ENCODE measurements at places on chromosomes 7 and 10.

- DNase-seq = no peak
These were observed 188.6 kb upstream of the LYZL2 start for GRCh38 chr10:30818010-30818660.

DNA sequence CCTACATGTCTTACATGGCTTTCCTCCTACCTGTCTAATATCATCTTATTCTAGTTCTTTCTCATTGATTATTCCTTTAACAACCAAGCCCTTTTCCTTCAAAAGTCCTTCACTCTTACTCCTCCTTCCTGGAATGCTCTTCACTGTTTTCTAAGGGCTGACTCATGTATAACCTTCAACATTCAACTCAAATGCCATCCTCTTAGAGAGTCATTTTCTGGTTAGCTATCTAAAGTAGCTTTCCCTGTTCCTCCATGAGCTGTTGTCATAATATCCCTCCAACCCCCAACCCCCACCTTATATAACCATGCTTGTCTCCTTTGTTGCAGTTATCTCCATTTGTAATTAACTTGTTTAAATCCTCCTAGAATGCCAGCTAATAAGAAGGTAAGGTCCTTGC is 286.8 kb downstream of the ADK start:
- no peak for DNase-seq

- DNase-seq = no peak
These were observed 9.4 kb upstream of the PFKP start for GRCh38 chr10:3057946-3058345.

- no peak for DNase-seq
These were observed 133.9 kb upstream of the NUPR2 start for GRCh38 chr7:56250135-56250534.

GRCh38 chr7:156985101-156985992 is 25.1 kb downstream of the MNX1 start:
- DNase-seq = no peak

- no peak for DNase-seq
These were observed 11.8 kb downstream of the HTRA1 start for GRCh38 chr10:122473116-122473515.

GRCh38 chr7:14381936-14382335 is 392.5 kb upstream of the ETV1 start:
- DNase-seq = no peak
